Suppressor macrophage treated with lipopolysaccharide for 4 hours (primary cell): ENCODE measurements at places on chromosomes 4 and X.

DNA sequence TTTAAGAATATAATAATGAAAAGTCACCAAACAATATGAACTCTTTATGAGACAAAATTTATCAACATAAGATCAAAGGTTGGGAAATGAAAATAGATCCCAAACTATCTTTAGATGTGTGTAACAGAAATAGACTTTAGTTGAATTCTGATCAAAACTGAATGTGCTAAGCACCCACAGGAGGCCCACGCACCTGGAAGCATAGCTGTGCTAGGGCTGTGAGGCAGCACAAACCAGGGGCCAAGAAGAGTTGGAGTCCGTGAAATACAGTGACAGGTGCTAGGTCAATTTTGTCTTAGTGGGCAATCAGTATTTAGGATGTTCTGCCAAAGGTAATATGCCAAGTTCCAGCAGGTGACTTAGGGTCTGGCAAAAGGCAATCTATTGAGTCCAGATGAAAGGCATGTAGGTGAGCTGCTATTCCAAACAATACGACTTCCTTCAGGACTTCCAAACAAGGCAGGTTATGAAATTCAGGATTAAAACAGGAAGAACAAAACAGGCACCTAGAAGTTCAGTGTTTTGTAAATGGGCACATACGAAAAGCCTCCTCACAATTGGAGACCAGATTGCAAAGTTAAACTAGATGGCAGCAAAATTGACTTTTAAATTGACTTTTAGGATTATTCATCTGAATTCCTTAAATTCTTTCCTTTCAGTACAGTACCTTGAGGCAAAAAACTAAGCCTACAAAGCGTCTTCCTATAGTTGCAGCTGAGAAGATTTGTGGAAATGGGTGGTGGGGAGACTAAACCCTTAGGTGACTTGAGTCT lies 4.7 kb upstream of the PCDH18 start:
- no peak for DNase-seq

DNA sequence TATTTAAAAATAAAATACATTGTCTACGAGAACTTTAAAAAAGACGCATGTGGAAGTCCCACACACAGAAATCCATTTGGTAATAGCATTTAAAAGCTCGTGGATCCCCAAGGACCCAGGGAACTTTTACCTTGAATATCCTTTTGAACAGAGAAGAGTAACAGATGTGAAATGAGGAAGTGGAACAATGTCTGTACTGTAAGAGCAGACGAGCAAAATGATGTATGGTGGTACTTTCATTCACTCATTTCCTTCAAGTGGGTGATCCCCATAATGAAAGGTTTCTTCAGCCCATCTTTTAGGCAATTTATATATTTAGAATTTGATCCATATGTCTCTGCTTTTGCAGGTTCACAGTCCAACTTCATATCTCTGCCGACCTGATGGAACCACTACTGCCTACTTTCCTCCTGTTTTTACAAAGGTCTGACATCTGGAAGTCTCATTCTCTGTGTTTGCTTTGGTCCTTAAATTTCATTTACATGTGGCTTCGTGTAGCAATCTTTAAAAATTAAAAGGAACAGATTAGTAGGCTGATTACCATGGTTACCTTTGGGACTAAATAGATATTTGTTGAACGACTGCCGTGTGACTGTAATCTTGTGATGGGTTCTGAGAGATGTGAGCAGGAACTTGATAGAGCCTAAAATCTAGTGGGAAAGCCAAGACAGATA lies 188.4 kb downstream of the PALLD start:
- peak; percentile 5 for DNase-seq

- DNase-seq, result no peak
Measured at GRCh38 chrX:40922307-40922706, 162.9 kb upstream of the USP9X start.

- DNase-seq, result no peak
Measured at GRCh38 chr4:10345381-10345784, 111.8 kb downstream of the ZNF518B start.

- DNase-seq, result no peak
Measured at GRCh38 chrX:111409326-111409725, 2.7 kb downstream of the DCX start.

DNA sequence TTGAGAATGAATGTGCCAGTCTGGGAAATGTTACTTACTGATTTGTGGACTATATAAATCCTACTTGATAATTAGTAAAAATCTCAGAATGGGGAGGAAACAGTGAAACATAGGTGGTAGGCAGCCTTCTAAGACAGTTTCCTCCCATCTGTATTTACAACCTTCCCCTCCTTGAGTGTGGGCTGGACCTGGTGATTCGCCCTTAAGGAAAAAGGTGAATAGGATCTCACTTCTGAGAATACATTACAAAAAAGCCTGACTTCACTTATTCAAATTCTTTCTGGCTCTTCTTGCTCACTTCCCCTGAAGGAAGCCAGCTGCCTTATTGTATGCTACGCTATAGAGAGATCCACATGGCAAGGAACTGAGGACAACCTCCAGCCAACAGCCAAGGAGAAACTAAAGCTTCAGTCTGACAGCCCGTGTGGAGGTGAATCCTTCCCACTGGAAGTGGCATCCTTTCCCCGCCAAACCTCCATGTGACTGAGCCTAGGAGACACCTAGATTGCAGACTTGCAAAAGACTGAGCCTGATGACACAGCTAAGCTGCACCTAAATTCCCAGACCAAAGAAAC lies 585.0 kb downstream of the STPG2 start:
- DNase-seq, result no peak
